ENCODE measurements at places on chromosomes 11 and 22.

DNA sequence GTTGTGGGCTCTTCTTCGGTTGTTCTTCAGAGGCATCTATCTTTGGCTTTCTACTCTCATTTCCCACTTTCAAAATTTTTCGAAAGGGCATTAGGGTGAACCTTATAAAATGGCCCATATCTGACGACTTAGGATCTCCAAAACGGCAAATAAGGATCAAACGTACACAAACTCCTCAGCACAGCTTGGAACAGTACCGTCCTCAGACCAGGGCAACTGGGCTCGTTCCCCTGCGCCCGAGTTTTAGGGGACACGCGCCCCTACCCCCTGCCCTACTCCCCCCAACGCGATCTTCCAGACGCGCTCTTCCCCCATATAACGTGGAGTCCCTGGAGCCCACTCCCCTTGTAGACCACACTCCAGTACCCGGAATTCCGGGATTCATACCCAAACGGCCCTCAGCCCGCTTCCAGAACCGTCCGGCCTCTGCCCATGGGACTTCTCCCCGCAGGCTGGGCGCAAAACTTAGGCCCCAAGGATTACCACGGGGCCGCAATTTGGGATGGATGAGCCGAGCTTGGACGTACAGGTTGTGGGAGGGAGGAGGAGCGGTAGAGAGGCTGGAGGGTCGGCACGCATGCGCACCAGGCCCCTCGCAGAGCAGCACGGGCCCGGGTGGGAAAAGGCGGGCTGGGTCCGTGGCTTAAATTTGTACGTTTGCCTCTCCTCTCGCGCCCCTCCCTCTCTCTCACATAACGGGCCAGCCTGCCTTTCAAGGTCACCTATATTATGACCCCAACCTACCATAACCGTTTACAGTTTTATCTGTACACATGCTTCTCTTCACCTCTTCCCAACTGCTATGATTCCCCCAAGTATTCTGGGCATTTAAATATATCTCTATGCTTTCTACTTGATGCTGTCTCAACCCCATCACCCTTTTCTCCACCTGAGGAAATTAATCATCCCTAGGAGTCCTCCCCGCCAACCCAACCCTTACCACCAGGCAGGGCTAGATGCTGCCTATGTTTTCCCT is 3.4 kb downstream of the CCDC89 start:
- DNase-seq, result peak; percentile 16

GRCh38 chr11:73275381-73275750 is 3.2 kb downstream of the P2RY6 start:
- no peak for DNase-seq

- no peak for DNase-seq
These were observed 108.2 kb downstream of the SIK3 start for GRCh38 chr11:116990061-116990473.

DNA sequence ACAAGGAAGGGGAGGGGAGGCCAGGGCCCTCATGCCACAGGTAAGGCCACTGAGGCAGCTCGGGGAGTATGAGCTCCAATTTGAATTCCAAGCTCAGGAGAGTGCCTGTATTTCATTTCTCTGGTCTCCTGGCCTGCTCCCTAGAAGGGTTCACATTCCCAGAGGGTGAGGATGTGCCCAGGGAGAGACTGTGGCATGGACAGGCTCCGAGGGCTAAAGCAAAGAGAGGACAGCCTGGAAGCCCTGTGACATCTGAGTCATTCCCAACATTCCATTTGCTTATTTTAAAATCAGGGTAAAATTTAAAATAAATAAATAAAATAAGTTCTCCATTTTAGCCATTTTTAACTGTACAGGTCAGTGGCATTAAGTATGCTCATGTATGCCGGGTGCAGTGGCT is 18.6 kb upstream of the FOLR1 start:
- no peak for DNase-seq

Data from stimulated activated CD4-positive, alpha-beta T cell treated with anti-CD3 and anti-CD28 coated beads, Interleukin-15, amount 100 ng/mL, for 1 hour (primary cell).